Activated T-cell treated with anti-CD3 and anti-CD28 coated beads for 48 hours (primary cell): ENCODE measurements at places on chromosomes 3 and 15.

- DNase-seq = no peak
Observed at GRCh38 chr15:72492733-72493132, 18.6 kb downstream of the ARIH1 start.

DNA sequence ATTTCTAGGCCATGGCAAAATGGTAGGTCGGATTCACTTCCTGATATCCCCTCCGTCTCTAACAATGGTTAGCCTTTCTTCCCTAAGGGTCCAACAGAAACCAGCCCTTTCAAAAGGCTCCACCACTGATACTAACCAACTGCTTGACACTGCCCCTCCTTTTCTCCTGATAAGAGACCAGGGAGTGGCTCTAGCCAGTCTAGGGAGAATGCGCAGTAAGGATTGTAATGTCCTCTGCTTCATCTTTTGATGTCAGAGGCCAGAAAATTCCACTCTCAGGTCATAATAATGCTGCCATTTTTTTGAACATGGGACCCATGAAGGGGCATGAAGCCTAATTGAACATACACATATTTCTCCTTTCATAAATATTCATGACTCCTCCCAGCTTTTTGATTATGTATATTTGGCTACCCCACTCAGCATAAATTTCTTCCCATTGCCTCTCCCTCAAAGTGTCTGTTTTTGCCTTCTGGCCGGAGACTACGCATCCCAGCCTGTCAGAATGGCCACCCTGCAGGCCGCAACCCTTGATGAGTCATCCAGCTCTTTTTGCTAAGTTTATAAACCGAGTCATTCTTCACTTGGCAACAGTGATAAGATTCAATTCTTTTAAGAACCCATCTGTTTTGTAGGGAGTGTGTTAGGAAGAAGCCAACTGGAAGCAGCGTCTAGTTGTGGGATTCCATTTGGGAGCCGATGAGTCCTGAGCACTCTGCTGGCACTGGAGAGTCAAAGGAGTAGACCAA lies 189.0 kb upstream of the MCTP2 start:
- no peak for DNase-seq

- DNase-seq = no peak
Observed at GRCh38 chr3:126274735-126275619, 82.2 kb downstream of the KLF15 start.

DNA sequence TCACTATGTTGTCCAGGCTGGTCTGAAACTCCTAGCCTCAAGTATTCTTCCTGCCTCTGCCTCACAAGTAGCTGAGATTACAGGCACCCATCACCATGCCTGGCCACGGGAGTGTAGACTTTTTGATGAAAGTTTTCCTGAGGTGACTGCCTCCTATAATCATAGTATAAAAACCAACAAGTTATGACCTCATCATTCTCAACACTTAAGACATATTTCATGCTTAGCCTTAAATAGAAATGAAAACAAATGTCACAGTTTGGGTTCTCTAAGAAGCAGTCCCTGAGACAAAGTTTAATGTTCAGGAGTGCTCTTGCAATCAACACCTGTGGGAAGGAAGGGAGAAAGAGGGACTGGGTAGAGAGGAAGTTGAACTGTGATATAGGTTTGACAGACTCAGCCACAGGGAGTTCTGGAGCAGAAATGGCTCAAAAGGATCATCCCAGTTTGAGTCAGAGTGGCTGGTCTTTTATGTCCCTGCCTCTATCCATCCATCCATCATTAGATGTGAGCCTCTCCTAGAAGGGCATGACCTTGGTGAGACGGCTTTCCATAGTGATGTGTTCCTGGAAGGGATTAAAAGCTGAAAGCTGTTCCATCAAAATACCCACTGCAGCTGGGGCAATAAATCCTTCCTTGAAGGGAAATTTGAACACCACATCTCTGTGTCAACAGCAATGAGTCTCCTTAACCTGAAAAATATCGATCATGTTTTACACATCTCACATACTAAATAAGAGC lies 16.2 kb upstream of the ABHD5 start:
- no peak for DNase-seq

DNA sequence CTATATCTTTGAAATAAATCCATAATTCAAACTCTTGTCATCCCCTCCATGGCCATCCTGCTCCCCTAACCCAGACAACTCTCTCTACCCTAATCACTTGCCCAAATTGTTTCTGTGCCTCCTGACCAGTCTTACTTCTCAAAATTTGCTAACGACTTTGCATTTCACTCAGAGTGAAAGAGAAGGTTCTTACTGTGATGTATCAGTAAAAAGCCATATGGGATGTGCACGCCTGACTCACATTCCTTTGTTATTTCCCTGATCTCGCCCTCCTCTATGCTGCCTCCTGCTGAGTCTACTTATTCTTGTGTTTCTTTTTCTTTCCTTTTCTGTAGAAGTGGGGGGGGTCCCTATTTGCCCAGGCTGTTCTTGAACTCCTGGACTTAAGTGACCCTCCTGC lies 487.2 kb upstream of the FRG2C start:
- no peak for DNase-seq

- DNase-seq = no peak
Observed at GRCh38 chr3:37945807-37946530, 44.6 kb upstream of the VILL start.

DNA sequence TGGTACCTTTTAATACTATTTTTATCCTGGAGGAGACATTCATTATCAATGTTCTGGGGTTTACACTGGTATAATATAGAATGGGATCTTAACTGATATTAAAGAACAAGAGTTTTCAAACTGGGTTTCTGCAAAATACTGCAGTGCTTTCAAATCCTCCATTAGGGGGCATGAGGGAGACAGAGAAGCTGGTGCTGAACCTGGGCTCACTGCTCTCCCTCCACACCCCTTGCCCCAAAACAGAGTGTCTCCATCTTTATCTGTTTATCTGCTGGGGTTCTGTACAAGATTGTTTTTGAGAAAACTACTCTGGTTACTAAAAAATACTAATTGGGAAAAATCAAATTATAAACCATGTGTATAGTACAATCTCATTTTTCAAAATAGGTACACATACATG lies 41.7 kb downstream of the CADPS start:
- no peak for DNase-seq

DNA sequence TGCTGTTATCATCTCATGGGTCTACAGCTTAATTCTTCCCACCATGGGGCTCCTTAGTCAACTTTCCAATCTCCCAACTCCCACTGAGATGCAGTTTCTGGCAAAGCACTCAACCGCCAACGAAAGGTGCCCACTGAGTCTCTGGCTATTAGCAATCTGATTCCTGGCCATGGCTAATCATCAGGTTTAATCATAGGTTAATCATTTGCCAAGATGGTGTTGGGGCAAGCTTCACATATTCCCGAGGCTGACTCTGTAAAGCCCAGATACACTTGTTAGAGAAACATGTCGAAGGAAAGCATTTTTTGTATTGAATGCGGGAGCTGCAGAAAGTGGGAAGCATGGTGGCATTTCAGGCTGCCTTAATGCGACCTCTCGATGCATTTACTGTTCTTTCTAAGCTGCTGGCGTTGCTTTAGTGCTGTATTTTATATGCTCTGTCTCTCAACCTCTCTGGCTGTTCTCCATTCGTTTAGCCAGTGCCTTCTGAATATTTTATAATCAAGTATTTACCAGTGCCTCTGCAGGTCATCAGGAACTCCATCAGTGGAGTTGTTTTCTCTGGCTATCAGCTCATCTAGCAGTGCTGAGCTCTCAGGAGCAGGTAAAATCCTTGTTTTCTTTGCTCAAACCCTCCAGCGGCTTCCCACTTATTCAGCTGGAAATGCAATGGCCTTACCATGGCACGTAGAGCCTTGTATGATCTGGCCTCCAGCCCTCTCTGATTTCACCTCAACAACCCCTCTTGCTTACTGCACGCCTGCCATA lies 67.0 kb downstream of the EDEM1 start:
- DNase-seq = no peak
